ENCODE measurements at places on chromosomes 1 and 21. TPM values are rescaled to one million over a fixed set of nuclear protein-coding genes. Genes with fewer than 3 reads are reported as not detected.
A peak's percentile ranks its signal among the peaks of the same experiment; 100 is the strongest.

DNA sequence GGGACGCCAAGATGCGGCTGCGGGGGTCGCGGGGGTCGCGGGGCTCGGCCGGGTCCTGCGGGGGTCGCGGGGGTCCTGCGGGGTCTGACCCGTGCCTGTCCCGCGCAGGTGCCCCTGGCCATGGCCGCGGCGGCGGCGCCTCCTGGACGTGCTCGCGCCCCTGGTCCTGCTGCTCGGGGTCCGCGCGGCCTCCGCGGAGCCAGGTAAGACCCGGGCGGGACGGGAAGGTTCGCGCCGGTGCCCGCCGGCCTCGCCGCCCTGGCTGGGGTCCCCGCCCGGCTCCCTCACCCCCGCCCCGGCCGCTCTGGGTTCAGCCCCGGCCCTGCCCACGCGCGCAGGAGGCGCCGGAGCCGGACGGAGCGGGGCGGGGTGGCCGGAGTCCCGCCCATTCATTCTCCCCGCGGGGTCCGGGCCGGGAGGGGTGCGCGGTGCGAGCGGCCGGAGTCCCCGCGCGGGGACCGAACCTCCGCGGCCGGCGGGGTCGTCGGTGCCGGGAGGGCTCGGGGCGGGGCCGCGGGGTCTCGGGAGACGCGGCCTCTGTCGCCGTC, 380 bp downstream of the COL18A1 start:
- no peak for DNase-seq

RAD54L gene
- 6.6 TPM for polyA plus RNA-seq

- no peak for DNase-seq
These were observed 44.6 kb downstream of the PDPN start for GRCh38 chr1:13628218-13628617.

- no peak for DNase-seq
These were observed 12.1 kb downstream of the LRRC8B start for GRCh38 chr1:89536555-89537341.

DNA sequence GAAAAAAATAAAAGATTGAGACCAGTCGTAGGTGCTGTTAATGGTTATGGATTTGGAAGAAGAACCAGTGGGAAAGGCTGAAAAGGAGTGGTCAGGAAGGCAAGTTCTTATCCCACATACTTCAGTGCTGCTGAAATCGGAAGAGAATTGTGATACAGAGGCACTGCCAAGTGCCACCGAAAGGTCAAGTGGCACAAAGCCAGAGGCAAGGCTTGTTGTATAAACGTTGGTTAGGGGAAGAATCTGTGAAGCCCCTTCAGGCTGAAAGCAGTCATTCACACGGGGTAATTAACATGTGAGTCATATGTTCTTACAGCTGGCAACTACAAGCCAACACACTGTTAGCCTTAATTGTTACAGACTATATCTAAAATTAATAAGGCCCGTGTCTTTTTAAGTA, 48.8 kb downstream of the ZBTB40 start:
- no peak for DNase-seq

FLG2 gene
- polyA plus RNA-seq = 0.06 TPM

FCRL5 gene
- polyA plus RNA-seq = 0.09 TPM

- DNase-seq = no peak
These were observed 40.1 kb downstream of the PTAFR start for GRCh38 chr1:28136169-28136921.

POU3F1 gene
- 0.06 TPM for polyA plus RNA-seq

CRNN gene
- not detected for polyA plus RNA-seq

CD244 gene
- 2.1 TPM for polyA plus RNA-seq

DNA sequence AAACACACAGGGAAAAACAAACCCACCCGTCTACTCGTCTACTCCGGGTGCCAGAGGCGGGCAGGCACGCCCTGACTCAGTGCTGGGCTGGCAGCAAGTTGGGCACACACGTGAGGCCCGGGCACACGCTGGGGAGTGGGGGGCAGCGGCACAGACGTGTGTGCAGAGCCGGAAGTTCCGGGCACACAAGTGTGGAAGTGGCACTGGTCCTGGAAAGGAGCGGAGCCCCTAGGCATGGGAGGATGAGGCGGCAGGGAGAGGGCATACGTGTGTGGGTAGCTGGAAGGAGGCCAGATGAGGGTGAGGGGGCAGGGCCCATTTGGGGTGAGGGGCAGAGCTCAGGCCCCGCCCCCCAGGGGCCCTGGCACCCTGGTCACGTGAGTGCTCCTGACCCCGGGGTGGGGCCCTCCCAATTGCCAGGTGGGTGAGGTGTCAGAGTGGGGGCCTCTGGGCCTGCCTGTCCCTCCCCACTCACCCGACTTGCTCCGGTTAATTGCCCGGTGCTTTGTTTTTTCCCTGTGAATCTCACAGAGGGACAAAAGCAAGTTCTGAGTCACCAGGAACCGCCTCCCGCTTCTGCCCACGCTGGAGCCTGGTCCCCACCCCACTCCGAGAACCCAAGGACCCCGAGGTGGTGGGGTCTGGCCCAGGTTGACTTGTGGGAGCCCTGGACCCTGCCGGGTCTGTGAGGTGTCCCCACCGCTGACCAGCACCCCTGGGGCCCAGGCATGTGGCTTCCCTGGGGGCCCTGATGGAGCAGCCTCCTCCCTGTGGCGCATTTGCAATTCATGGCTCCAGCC, 104.8 kb upstream of the CASZ1 start:
- DNase-seq = peak; percentile 83

GRCh38 chr1:112546076-112546475, 37.3 kb downstream of the WNT2B start:
- no peak for DNase-seq

- DNase-seq = no peak
These were observed 27.0 kb upstream of the SRSF10 start for GRCh38 chr1:24007079-24007478.

GRCh38 chr1:218553197-218553596, 208.1 kb downstream of the TGFB2 start:
- no peak for DNase-seq

GRCh38 chr1:147246044-147246690, 3.7 kb downstream of the CHD1L start:
- no peak for DNase-seq

DNA sequence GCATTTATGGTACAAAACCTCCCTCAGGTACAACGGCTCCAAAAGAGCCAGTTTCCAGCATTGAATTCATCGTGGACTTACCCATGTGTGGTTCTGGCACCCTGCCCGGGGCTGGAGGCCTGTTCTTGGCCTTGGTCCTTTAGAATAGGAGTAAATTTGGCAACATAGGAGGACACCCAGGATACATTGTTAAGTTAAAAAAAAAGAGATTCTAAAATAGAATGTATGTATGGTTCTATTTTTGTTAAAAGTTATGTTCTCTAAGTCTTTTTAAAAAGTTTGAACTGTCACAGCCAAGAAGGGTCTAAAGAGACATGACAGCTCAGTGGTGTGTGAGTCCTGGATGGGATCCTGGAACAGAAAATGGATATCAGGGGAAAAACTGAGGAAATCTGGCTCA, 25.9 kb downstream of the EPHX1 start:
- no peak for DNase-seq

C4BPA gene
- polyA plus RNA-seq = 0.04 TPM

- no peak for DNase-seq
These were observed 34.0 kb downstream of the RASSF5 start for GRCh38 chr1:206541236-206541833.

SRSF4 gene
- 149 TPM for polyA plus RNA-seq

DNA sequence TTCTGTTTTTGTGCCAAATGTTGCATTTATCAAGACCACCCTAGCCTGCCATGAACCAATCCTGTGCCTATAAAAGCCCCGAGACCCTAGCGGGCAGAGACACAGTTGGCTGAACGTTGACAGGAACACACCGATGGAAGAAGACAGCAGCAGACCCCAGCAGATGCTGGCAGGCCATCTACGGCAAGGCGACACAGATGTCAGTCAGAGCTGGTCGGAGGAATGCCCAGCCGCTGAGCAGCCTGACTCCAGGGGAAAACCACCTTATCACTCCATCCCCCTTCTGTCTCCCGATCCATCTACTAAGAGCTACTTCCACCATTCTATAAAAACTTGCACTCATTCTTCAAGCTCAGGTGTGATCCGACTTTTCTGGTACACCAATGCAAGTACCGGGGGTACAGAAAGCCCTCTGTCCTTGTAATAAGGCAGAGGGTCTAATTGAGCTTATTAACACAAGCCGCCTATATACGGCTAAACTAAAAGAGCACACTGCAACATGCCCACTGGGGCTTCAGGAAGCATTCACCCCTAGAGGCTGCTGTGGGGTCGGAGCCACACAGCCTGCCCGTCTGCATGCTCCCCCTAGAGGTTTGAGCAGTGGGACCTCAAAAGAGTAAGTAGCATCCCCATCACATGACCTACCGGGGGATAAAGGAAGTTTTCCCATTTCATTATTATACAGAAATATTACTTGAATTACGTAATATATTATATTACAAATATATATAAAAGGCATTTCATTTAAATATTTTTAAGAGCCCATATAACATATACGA, 1156.3 kb upstream of the B3GALT2 start:
- DNase-seq = no peak

ATAD3C gene
- polyA plus RNA-seq = 1.0 TPM

OR14K1 gene
- not detected for polyA plus RNA-seq

FAAH gene
- 23.1 TPM for polyA plus RNA-seq

- DNase-seq = no peak
These were observed 987.9 kb downstream of the ADGRL2 start for GRCh38 chr1:82788660-82789059.

CYP4A11 gene
- polyA plus RNA-seq = 0.13 TPM

DNA sequence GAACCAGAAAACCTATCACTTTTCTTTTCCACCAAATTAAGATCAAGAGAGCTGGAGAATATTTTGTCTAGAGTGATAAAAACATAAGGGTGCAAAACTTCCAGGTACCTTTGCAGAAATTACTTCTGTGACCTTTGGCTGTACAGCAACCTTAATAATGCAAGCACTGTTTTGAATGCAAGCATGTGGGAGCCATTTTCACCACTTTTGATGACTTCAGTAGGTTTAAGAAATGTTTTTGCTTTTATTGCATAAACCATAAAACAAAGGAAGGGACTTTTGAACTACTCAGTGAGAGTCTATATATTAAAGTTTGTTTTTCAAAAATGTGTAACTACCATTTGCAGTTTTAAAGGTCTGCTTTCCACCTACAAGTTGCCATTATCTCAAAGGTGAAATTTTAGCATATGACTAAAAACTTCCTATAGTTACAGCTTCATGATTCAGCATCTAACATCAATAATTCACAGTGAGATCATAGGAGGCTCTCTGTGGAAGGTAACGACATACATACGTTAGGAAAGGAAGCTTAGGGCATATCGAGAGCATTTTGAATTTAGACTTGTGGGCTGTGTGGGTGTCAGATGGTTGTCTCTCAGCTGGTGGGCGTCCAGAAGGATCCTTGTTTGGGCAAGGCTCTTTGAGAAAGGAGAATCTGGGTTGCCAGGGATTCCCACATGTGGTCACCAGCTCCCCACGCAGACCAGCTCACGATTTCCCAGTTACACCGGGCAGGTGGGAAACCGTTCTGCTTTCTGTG, 1.1 kb upstream of the GADD45A start:
- peak; percentile 68 for DNase-seq

- DNase-seq = no peak
These were observed 4.7 kb upstream of the PSMB2 start for GRCh38 chr1:35646043-35646442.

CTNNBIP1 gene
- polyA plus RNA-seq = 21.6 TPM

TMPRSS2 gene
- 149 TPM for polyA plus RNA-seq

DNA sequence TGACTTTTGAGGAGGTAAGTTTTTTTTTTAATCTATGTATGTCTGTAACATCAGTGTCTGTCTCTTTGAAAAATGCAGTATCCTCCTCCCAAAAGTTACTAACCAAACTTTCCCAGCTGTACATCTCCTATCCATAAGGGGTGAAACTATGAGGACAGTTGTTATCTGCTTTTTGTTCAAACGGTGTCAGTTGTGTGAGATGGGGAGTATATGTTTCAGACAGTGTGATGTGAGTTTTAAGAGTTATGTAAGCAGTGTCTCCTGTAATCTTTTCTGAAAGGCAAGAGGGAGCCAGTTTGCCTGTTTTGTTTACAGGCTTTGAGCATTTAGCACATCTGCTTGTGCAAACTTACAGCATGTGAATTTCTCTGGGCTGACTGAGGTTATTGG, 34.8 kb upstream of the CACYBP start:
- peak; percentile 29 for DNase-seq

KIF21B gene
- polyA plus RNA-seq = 1.5 TPM

PRR9 gene
- polyA plus RNA-seq = 0.06 TPM

LMX1A gene
- 1.3 TPM for polyA plus RNA-seq

GRCh38 chr1:206460836-206461426, 9.3 kb upstream of the IKBKE start:
- no peak for DNase-seq

GRCh38 chr1:33367485-33368405, 46.8 kb upstream of the A3GALT2 start:
- DNase-seq = peak; percentile 48

ZNF648 gene
- polyA plus RNA-seq = 0.04 TPM

DNA sequence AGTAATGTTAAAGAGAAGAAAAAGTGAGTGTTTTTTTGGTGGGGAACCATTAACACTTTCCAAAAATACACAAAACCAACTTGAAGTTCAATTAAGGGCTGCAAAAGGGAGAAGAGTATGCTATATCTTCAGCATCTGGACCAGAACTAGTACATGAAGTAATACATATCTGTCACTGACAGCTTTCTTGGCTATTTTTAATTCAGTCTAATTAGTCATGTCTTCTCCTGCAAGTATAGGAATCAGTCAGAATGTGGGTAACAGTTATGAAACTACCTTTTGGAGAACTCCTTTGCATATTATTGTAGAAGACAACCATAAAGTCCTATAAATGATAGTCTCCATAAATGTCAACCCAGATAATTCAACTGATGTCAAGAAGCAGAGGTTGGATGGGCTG, 901.2 kb downstream of the TTLL7 start:
- DNase-seq = no peak

DNA sequence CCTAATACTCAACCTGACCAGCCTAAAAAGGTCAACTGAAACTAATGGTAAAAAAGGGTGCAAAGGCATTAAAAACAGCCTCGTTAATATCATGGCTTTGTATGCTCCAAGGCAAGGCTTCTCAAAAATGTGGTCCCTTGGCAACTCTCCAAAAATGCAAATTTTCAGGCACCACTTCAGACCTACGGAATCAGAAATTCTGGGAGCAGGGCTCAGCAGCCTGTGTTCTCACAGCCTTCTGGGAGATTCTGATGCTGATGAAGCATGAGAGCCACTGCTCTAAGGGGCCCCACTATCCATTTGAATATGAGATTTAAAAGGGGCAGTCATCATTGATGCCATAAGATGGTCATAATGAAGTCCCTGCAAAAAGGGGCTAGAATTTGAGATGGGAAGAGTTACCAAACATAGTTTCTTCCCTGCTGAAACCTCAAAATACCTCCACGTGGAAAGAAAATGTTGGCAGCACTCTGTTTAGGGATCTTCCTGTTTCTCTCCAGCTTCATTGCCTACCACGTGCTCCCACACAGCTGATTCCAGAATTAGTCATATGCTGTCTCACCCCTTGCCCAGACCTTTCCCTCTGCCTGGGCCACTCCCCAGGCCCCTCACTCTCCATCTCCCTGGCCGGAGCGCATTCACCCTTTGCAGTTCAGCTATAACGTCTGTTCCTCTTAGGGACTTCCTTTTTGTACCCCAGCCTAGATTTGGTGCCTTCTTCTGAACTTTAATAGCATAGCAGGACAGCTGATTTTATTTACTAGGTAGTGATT, 46.7 kb downstream of the PHC2 start:
- DNase-seq = peak; percentile 17

GRCh38 chr1:223682502-223682901, 17.0 kb upstream of the CAPN8 start:
- DNase-seq = no peak

Measured in large intestine (tissue), 12 donors.